ENCODE measurements at places on chromosomes 7 and 10.

DNA sequence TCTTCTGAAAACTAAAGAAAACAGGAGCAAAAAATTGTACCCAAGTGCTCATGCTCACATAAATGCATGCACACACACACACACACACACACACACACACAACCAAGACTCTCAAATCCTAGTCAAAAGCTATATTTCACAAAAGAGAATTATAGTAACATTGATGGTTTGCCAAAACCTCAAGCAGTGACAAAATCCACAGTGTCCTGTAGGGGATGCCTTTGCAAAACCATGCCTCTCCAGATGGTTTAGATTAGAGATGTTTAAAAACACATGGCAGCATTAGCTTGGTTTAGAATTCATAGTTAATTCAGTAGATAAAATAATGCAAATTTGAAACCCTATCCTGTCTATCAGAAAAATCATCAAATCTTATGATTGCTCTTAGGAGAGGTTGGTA lies 232.2 kb downstream of the DYNC1I1 start:
- no peak for DNase-seq

- DNase-seq: no peak
Measured at GRCh38 chr10:56357018-56357417, 4.0 kb downstream of the ZWINT start.

DNA sequence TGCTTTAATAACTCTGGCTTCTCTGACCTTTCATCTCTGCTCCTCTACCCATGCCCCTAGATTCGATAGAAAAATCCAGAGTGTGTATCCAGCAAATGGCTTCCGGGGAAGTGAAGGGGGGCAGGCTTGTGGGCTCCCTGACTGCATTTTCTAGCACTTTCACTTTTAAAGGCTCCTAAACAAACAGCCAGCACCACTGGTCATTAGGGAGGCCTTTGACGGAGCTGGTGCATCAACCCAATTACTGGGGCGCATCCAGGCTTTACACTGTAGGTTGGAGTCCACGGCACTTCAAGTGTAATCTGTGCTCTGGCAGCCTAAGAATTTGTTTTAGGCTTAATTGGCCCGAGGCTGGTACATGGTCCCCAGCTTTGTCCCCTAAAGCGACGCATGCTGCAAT lies 291.9 kb downstream of the GFRA1 start:
- DNase-seq: peak; percentile 33

DNA sequence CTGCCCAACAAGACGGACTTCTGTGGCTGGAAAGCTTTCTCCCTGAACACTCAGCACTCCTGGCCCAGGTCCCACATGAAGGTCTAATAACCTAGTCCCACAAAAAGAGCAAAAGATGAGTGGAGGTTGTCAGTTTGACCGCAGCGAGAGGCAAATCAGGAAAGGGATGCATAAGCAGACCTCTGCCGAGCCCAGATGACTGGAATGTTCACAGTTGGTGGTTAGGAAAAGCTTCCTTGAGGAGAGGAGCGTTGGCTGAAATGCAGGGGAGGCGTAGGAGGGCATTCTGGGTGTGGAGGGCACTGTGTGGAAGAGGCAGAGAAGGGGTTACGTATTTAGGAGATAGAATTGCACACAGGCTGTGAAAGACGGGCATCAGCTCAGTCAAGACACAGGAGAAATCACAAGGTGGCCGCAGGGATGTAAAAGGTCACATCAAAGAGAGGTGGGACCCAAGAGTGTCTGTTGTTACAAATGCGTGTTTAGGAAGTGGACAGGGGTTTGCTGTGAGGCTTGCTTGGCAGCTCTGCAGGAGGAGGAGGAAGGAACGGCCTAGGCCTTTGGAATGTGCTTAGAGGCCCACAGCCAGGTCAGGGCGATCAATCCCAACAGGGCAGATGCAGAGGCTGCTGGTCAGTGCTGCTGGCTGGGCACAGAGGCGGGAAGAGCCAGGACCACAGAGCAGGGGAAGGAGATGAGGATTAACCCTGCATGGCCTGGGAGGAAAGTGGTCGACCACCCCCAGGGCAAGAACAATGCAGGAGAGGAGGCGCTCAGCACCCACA lies 133.5 kb downstream of the VIPR2 start:
- DNase-seq: no peak

- no peak for DNase-seq
Measured at GRCh38 chr10:123755061-123755460, 88.9 kb downstream of the GPR26 start.

DNA sequence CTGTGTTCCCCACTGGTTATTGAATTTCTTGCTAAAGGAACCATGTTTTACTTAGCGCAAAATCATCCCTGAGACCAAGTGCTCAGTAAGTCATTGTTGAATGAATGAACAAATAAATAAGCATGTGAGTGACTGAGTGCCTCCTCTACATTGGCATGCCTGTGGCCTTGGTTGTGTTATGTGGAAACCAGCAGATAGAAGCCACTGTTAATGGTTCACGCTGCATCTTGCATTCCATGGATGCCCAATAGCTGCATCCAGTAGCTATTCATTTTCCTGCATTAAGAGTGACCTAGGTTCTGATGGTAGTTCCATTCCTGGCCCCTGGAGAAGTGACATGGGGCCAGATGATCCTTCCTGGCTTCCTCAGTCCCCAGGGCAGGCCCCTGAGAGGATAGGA lies 113.3 kb upstream of the BMPER start:
- no peak for DNase-seq

DNA sequence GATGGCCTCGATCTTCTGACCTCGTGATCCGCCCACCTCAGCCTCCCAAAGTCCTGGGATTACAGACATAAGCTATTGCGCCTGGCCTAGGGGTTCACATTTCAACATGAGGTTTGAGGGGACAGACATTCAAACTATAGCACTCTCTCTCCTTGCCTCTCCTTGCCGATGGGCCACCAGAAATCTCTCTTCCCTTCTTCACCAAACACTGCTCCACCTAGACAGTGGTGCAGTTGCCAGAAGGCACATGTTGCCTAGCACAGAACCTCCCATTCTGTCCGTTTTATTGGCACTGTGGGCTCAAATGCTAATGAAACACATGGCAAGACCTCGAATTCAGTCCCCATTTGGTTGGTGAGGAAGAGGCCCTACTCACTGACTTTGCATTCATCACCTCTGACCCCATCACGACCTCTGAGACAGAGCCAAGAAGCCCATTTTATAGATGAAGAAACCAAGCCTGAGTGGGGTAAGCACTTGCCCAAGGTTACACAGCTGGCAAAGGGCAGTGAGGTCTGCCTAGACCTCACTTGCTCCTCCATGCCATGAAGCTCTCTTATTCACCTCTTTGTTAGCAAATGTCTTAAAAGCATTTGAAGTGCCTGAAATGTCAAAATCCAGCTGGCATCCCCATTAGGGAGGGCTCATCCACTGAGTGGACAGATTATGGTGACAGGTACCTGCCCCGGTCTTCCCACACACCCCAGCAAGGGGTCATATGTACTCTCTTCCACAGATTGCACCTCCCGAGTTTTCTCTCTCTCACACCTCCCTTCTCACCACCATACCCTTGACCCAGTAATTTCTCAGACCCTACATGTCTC lies 34.0 kb downstream of the GPRIN2 start:
- no peak for DNase-seq

GRCh38 chr10:23099816-23100215 lies 4.4 kb downstream of the MSRB2 start:
- DNase-seq: peak; percentile 61

GRCh38 chr7:107933386-107934013 lies 42.5 kb downstream of the DLD start:
- peak; percentile 16 for DNase-seq

DNA sequence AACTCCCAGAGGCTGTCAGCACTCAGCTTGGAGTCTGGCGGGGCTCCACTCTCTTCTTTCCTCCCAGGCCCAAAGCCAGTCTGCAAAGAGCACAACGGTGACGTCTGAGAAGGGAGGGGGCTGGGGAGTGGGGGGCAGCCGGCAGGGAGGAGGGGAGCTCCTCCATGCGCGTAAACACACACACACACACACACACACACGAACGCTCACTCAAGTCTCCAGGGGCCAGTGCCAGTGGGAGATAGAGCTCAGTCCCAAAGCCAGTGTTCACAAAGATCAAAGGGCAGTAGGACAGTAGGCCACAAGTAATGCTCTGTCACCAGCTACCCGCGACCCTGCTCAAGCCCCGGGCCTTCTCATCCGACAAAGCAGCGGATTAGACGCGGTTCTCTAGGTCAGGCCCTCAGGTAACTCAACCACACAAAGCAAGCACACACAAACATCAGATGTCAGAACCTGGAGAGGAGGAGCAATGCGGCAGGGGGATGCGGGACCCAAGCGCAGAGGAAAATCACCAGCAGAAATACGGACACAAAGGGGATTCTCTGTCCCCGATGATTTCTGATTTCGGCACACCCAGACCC lies 19.9 kb downstream of the TCAF1 start:
- no peak for DNase-seq

DNA sequence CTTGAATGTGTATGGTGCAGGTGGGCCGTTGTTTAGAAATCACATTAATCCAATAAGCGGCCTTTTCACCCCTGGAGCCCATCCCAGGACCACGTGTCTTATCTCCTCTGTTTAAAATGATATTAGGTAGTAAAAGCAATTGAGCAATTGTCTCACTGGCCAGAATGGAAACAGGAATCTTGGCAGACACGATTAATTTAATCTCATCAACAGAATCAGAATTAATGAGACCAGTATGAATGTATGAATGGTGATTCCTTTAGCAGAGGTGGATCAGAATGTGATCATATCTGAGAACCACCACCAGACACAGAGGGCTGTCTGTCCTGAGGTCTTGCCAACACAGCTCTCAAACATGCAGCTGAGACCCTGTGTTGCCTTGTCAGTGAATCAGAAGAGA lies 1591.4 kb downstream of the REEP3 start:
- DNase-seq: no peak

- no peak for DNase-seq
Measured at GRCh38 chr10:78403781-78404180, 370.1 kb downstream of the RPS24 start.

GRCh38 chr10:83852146-83852545 lies 287.2 kb upstream of the GHITM start:
- DNase-seq: no peak

GRCh38 chr7:158443688-158444483 lies 143.7 kb downstream of the PTPRN2 start:
- DNase-seq: no peak

- peak; percentile 53 for DNase-seq
Measured at GRCh38 chr7:47804767-47805545, 143.3 kb downstream of the PKD1L1 start.

DNA sequence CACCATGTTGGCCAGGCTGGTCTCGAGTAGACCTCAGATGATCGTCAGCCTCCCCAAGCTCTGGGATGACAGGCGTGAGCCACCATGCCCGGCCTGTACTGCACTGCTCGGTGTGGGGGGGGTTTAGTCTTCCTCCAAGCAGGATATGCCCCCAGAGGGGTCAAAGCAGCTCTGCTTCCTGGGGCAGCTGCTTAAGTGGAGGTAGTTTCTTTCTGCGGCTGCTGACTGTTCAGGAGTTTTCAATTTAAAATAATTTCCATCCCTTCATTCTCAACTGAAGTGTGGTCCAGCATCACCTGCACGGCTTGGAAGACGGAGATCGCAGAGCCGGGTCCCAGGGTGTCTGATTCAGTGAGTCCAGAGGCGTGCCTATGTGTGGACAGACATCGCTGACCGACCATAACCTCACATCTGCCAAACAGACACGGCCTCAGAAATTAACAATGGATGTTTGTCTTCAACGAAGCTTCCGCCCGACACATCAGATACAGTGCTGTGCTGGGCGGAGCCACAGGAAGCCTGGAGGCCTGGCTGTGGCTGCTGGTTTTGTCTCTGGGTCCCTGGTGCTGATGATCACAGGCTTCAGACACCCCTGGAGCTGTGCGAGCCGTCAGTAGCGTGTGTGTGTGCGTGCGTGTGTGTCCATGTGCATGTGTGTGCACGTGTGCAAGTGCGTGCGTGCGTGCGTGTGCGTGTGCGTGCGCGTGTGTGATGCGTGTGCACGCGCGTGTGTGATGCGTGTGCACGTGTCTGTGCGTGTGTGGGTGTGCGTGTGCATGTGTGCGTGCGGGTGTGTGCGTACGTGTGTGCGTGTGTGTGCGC lies 226.5 kb upstream of the PITRM1 start:
- DNase-seq: no peak

DNA sequence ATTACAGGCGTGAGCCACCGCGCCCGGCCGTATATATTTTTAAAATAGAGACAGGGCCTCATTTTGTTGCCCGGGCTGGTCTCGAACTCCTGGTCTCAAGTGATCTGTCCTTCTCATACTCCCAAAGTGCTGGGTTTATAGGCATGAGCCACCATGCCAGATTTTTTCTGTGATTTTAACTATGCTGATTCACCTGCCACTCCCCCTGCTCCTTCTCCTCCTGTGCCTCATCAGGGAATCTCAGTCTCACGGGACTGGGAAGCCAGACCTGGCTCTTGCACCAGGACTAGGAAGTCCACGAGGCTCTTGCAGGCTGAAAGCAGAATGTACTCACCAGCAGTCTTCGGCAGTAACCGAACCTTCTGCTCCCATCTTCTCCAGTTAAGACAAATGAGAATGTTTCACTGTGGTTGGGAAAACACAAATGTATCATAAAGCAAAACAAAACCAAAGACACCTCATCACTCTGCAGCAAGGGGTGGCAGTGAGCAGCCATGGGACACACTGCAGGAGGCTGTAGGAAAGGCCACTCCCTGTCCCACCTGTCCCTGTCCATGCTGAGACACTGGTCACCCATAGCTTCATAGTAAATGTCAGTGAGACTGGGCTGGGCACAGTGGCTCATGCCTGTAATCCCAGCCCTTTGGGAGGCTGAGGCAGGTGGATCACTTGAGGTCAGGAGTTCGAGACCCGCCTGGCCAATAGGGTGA lies 78.7 kb upstream of the MKRN1 start:
- no peak for DNase-seq

DNA sequence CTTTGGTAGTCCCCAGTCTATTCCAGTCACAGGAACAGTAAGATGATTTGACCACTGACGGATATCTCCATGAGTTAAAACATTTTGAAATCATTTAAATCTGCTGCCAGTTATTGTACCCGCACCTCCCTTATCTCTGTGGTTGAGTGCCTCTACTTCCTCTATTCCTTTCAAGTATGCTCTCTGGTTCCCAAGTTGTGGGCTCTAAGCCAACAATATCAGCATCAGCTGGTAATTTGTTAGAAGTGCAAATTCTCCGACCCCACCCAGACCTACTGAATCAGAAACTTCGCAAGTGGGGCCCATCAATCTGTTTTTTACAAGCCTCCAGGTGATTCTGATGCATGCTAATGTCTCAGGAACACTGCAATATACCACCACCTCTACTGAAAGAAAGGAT lies 235.5 kb downstream of the CCSER2 start:
- no peak for DNase-seq

Data from renal cortical epithelial cell (primary cell).